Right forelimb (tissue), 1 donor: ENCODE measurements at places on chromosomes 1 and 21.

- no peak for DNase-seq
Observed at GRCh38 chr1:156497743-156498431, 2.7 kb downstream of the MEF2D start.

GRCh38 chr1:12649971-12650421, 6.1 kb downstream of the AADACL4 start:
- DNase-seq = no peak

GRCh38 chr21:21673959-21674358, 675.8 kb downstream of the NCAM2 start:
- no peak for DNase-seq

GRCh38 chr1:39501666-39502065, 10.2 kb downstream of the BMP8A start:
- DNase-seq = no peak

GRCh38 chr1:108848806-108849205, 8.1 kb downstream of the AKNAD1 start:
- DNase-seq = no peak

DNA sequence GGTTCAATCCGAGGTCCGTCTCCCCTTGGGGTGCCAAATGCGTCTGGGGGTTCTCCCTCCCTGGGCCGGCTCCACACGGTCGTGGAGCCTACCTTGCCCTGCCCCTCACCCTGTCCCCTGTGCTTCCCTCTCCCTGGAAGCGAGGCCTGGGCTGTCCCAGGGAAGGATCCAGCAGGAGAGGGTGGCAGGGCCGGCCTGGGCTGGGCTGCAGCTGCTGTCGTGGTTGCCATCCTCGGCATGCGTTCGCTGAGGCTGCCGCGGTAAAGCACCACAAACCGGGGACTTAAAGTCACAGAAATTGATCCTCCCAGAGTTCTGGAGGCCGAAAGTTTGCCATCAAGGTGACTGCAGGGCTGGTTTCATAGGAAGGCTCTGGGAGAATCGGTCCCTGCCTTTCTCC, 123.0 kb upstream of the TMPRSS2 start:
- no peak for DNase-seq

DNA sequence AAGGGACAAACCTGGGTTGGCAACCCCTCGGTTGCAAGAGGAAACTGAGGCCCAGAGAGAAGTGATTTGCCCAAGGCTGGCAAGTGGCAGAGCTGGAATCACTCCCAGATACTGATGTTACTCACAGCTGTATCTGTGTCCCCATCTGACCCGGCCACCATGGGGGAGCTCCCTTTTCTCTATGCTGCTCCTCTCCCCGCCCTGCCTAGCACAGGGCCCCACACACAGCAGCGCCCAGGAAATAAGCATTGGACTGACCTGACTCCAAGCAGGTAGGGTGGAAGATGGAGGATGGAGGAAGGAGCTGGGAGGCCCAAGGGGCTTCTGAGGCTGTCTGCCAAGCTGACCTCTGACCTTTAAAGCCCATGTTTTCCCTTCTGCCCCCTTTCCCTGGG, 3.0 kb upstream of the FBLIM1 start:
- no peak for DNase-seq

DNA sequence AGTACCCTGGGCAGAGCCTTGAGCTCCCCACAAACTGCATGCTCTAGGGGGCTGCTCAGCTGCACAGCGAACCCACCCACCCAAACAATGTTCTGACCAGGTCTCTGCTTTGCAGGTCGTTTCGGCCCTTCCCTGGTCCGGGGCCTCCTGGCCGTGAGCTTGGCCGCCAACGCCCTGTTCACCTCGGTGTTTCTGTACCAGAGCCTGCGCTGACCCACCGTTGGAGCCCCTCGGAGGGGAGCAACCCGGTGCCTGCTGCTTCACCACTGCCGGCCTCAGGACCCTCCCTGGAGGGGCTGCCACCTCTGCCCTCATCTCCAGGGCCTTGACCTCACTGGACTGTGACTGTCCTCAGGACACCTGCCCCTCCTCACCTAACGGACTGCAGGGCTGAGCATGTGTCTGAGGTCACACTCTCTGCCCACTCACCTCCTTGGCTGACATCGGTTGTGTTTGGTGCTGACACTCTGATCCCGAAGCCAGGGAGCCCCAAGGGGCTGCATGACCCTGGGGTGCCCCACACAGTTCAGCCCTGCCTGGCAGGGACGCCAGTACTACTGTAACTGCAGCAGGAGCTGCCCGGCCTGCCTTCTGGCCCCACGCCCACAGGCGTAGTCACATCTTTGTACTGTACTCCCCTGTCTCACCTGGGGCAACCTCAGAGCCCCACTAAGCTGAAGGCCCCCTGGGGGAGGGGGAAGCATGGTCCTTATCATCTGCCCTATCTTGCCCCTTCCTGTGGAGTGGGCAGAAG, 24.3 kb downstream of the TMEM201 start:
- DNase-seq = no peak

DNA sequence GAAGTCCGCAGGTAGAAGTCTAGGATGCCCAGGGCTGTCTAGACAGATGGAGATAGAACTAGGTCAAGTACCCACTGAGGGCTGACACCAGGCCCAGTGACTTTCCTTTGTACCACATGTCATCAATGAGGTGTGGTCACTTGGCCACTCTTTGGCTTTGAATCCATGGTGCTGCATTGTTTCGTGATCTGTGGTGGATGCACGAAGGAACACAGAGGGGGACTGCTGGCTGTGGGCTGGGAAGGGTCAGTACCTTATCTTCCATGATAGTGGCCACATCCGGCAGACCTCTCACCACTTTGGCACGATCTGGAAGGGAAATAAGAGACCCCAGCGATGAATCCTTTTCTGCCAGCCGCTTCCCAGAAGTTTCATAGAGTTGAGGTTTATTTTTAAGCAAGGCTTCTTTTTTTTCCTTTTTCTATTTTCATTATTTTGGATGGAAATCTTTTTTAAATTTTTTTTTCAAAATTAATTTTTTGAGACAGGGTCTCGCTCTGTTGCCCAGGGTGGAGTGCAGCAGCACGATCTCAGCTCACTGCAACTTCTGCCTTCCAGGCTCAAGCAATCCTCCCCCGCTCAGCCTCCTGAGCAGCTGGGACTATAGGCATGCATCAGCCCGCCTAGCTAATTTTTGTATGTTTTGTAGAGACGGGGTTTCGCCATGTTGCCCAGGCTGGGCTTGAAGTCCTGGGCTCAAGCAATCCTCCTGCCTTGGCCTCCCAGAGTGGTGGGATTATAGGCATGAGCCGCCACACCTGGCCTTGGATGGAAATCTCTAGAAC, 53.1 kb downstream of the MYOM3 start:
- DNase-seq = no peak

- DNase-seq = no peak
Observed at GRCh38 chr1:54317084-54317483, 89.1 kb downstream of the SSBP3 start.

DNA sequence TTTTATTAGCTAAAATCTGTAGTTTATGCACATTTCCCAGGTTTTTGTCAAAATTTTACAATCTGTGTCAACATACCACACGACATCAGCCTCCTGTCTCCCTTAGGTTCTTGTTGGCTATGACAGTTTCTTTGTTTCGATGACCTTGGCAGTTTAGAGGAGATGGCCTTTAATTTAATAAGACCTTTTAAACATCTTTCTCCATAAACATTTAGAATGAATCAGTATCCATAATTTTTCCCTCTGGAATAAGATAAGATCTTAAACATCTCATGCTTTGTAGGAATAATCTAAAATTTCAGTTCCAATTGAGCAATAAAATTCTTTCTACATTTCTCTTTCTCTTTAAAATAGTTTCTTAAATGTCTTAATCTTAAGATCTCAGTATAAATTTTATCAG, 28.7 kb upstream of the DYRK1A start:
- DNase-seq = no peak

DNA sequence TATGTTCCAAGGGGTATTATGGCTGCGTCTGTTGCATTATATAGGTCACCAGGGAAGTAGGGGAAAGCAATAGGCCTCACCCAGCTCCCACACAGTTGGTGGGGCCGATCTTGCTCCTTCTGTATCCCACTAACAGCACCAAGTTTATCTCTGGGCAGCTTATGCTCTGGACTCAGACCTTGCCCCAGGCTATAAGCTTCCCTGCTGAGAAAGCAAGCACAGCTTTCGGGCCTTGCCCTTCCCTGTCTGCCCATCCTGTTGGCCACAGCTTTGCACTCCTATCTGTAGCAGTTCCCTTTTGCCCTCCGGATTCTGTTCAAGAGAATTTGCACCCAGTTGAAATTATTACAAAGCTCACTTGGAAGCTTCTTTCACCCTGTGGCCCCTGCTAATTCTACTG, 12.9 kb downstream of the KCNE1 start:
- no peak for DNase-seq

DNA sequence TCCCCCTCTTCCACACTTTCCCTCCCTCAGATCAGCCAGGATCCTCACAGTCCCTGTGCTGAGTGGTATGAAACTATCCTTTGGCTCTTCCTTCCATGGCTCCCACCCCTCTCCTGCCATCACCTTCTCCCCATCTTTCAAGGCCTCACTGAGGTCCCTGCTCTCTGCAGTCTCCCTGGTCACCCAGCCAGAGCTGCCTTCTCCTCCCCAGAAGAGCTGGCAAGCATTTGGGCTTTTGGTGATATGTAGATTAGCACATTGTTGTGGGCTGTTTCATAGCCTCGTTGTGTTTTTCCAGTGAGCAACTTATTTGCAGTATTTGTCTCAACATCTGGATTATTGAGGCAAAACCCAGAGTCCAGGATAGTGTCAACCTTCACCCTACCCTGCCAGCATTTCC, 2.2 kb downstream of the CSF1 start:
- no peak for DNase-seq

GRCh38 chr1:93694819-93695218, 13.2 kb upstream of the BCAR3 start:
- DNase-seq = no peak

- DNase-seq = peak; percentile 26
Observed at GRCh38 chr1:229102741-229103391, 168.0 kb upstream of the RAB4A start.

GRCh38 chr1:18868801-18869424, 9.5 kb upstream of the TAS1R2 start:
- DNase-seq = no peak

DNA sequence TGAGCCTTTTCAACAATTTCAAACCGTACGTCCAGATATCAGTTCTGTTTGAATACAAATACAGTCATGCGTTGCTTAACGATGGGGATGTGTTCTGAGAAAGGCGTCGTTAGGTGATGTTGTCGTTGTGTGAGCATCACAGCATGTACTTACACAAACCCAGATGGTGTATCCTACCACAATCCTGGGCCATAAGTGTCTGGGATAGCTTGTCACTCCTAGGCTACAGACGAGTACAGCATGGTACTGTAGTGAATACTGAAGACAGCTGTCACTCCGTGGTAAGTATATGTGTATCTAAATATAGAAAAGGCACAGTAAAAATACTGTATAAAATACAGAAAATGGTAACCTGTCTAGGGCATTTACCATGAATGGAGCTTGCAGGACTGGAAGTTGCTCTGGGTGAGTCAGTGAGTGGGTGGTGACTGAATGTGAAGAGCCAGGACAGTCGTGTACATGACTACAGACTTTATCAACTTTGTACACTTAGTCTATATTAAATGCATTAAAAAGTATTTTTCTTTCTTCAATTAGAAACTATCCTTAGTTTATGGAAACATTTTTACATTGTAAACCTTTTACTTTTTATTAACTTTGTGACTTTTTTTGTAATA, 10.5 kb upstream of the OR2W3 start:
- no peak for DNase-seq

- no peak for DNase-seq
Observed at GRCh38 chr1:203239526-203240305, 10.2 kb upstream of the CHIT1 start.

DNA sequence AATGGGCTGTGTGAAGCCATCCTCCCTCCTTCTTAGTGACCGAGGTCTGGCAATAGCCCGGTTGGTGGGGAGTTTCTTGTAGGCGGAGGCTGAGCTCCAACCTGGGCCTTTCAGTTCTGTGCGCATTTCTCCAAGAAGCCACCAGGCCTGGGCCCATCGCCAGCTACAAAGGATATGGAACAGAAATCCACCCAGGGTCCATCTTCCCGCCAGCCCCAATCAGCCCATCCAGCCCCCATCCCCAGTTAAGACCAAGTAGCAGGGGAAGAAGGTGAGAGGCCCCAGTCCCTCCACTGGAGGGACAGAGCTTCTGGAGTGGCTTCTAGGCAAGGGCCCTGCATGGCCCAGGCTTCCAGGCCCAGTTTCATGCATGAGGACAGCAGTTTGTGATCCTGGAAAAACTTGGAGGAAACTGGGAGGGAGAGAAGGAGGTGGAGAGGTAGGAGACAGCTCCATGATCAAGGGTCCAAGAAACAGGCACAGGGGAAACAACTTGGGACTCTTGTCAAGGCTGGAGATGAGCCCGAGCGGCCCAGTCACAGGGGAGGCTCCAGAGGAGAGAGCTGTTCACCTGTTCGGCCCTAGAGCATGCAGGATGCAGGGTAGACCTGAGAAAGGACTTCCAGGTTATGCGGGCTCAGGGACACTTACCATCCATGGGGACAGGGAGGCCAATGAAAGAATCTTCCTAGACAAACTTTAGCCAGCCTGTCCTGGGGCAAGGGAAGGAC, 261.2 kb downstream of the PTPRU start:
- DNase-seq = no peak

GRCh38 chr1:95506736-95507414, 272.9 kb downstream of the RWDD3 start:
- no peak for DNase-seq

DNA sequence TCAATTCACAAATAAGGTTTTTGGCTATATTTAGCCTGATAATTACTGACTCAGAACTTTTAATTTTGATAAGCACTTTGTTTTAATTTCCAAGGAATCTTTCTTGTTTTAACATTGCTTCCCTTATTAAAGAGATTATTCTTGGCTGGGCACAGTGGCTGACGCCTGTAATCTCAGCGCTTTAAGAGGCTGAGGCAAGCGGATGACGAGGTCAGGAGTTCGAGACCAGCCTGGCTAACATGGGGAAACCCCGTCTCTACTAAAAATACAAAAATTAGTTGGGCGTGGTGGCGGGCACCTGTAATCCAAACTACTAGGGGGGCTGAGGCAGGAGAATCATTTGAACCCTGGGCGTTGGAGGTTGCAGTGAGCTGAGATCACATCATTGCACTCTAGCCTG, 13.8 kb downstream of the ALG14 start:
- DNase-seq = no peak

GRCh38 chr1:33344896-33345560, 24.1 kb upstream of the A3GALT2 start:
- no peak for DNase-seq

- DNase-seq = no peak
Observed at GRCh38 chr1:164777518-164777917, 218.5 kb downstream of the PBX1 start.

DNA sequence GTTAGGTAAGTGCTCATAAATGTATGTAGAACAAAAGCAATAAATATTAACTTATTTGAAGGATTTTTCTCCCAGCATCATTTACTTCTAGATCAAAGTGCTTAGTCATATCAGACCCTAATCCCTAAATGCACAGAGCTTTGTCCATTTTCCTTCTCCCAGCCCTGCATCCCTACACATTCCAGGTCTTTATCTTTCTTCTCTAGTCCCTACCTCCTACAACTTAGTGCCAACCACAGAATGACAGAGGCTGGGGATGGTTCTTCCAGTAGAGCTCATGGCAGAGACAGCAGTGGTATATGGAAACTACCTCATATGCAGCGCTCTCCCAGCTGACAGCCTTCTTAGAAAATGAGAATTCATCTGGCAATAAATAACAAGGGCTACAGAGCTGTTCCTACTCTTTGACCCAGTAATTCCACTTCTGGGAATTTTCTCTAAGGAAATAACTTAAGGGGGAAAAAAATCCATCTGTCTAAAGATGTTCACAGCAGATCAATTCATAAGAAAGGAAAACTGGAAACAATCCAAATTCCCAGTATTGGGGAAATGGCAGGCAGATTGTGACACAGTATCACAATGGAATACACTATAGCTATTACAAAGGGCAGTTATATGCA, 62.9 kb upstream of the ROR1 start:
- no peak for DNase-seq
